H9 (cell line): ENCODE measurements at places on chromosomes 12 and 14. TPM values are rescaled to one million over a fixed set of nuclear protein-coding genes. Genes with fewer than 3 reads are reported as not detected.

FSCB gene
- total RNA-seq: not detected in 2 replicates

FOXN4 gene
- 0.29 and 0.39 TPM in 2 replicates for total RNA-seq

LMO3 gene
- not detected in 2 replicates for total RNA-seq

HPD gene
- total RNA-seq: 0.22 TPM in 1 of 2 replicates, not detected in the other

KRT4 gene
- total RNA-seq: not detected in 2 replicates

SDS gene
- 0.13 TPM in 1 of 2 replicates, not detected in the other for total RNA-seq

TAS2R9 gene
- not detected in 2 replicates for total RNA-seq

NUDT4 gene
- 39.9 and 40.6 TPM in 2 replicates for total RNA-seq

RHOJ gene
- not detected in 2 replicates for total RNA-seq

GPR84 gene
- not detected in 2 replicates for total RNA-seq

ENDOU gene
- total RNA-seq: not detected in 2 replicates

VRTN gene
- total RNA-seq: 104 and 105 TPM in 2 replicates

CNTN1 gene
- total RNA-seq: 5.4 and 6.5 TPM in 2 replicates

CARMIL3 gene
- total RNA-seq: 4.7 and 5.8 TPM in 2 replicates

SERPINA1 gene
- total RNA-seq: not detected in 2 replicates

EPYC gene
- total RNA-seq: not detected in 2 replicates

SLC39A5 gene
- 0.15 TPM in 1 of 2 replicates, not detected in the other for total RNA-seq

SLCO1B1 gene
- total RNA-seq: 0.09 and 0.31 TPM in 2 replicates

B4GALNT3 gene
- 22.1 and 23.3 TPM in 2 replicates for total RNA-seq

PLEKHD1 gene
- 0.29 and 0.37 TPM in 2 replicates for total RNA-seq

SPRING1 gene
- 44.2 and 47.0 TPM in 2 replicates for total RNA-seq

RAD9B gene
- total RNA-seq: 0.22 TPM in 1 of 2 replicates, not detected in the other

MUCL1 gene
- not detected in 2 replicates for total RNA-seq

HOXC4 gene
- not detected in 2 replicates for total RNA-seq

LRP1-AS gene
- not detected in 2 replicates for total RNA-seq

HOXC5 gene
- not detected in 2 replicates for total RNA-seq

PTGDR gene
- not detected in 2 replicates for total RNA-seq

NDUFA12 gene
- 104 and 105 TPM in 2 replicates for total RNA-seq

GPRC5A gene
- total RNA-seq: 0.09 and 0.13 TPM in 2 replicates

CLEC4D gene
- 0.42 and 0.48 TPM in 2 replicates for total RNA-seq

FAM90A1 gene
- total RNA-seq: 0.09 and 0.15 TPM in 2 replicates

GRIN2B gene
- total RNA-seq: 0.02 and 0.13 TPM in 2 replicates

NOVA1 gene
- total RNA-seq: 11.4 and 13.8 TPM in 2 replicates

DAO gene
- total RNA-seq: not detected in 2 replicates

NPFF gene
- total RNA-seq: not detected in 2 replicates
